8988T (cell line): ENCODE measurements at places on chromosomes 12 and 14.

DNA sequence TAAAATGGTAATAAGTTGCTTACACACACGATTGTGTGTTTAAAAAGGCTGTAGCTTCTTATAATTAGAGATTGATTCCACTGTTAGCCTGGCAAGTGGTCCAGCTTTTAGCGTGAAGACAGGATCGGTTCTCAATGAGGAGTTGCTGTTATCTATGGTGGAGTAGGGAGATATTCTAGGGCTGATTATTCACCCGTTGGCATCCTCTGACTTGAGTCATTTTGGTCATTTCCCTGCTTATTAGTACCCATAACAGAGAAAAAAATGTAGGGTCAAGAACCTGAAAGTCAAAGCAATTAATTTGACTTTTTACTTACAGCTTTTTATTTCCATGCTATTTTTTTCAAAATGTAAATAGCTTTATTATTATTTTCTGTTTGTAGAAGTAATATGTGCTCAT is 76.0 kb downstream of the KCNK13 start:
- DNase-seq: no peak

DNA sequence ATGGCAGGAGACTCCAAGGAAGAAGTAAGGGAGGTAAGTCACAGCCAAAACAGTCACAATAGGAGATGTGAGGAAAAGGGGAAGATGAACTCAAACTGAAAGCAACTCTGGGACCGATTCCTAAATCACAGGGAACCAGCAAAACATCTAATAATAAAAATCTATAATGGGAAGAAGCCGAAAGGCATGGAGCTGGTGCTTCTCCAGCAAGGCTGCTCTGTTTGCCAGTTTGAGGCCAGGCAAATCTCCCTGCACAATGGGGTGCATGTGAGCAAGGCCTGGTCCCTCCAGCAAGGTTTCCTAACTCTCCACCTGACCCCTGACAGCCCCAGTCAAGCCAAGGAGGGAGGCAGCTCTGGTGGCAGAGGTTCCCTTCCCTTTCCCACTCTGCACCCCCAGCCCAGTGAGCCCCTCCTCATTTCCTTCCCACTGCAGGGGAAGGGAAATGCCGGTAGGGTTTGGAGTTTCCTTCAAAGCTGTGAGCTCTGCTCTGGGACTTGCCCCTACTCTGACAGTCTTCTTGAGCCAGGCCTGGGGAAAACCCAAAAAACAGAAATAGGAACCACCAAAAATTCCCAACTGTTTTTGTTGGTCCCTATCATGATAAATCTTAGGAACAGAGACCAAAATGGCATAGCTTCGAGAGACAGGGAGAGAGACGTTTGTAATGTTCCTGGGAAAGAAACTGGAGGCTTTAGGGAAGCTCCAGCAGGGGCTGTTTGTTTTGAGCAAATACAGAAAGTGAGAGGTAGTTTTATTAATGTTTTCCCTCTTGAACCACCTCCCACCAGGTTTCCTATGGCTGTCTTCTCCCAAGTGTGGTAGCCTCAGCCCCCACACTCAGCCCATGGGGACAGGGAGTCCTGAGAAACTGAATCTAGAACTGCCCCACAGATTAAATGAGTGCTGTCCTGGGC is 34.6 kb downstream of the FMNL3 start:
- no peak for DNase-seq

- DNase-seq: no peak
Observed at GRCh38 chr12:117567644-117568216, 206.3 kb upstream of the NOS1 start.

DNA sequence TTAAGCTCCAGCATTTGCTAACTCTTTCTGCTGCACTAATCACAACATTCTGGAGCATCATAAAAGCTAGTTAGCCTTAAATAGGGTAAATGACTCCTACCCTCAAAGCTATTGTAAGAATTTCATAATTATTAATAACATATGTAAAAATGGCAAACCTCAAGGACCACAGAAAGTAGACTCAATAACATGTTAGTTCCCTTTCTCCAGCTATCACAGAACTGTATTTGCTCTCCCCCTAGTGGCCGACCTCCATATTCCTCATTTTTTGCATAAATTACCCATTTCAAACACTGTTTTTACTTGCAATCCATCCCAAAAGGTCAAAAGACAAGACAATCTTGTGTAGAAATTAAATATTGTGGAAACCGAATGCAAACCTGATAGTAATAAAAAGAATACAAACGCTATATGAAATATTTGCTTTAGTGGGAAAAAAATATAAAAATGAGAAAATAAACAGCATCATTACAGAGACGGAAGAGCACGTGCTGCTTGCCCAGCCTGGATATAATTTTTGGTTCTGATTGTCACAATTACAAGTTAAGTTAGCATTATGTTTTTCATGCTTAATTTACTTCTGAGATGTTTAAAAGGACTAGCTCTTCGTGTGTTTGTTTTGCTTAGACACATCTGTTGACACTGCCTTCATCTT is 97.9 kb downstream of the RERGL start:
- DNase-seq: no peak

GRCh38 chr14:103839579-103839978 is 7.8 kb downstream of the PPP1R13B start:
- DNase-seq: no peak

DNA sequence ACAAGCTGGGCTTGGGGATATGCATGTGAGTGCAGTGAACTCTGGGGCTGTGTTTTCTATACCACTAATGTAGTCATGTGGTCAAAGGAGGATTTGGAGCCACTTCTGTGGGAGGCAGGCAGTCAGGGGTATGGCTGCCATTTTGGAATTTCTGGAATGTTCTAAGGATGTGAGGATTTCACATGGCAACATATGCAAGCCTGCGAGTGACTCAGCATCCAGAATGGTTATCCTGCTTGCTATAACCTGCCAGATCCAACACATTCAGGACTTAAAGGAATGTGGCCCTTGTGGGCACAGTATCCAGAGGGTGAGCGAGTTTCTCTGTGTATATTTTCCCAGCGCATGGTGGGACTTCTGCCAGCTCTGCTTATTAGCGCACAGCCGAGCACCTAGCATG is 249.2 kb upstream of the PWP1 start:
- DNase-seq: no peak

DNA sequence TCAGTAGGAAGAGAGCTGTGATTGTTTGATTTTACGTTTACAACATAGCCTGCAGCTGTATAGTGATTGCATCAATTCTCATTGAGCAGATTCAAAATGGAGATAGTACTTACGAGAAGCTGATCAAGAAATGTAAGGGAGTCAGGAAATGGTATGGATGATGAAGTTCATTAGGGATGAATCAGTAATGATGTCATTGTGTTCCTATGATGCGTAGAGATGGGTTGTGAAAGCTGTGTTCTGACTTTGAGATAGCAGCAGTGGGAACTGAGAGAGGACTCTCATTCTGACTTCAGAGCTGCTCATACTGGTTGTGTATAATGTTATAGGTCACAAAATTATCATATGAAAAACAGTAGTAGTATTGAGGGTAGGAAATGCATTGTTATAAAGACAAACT is 44.0 kb downstream of the TTLL5 start:
- no peak for DNase-seq

DNA sequence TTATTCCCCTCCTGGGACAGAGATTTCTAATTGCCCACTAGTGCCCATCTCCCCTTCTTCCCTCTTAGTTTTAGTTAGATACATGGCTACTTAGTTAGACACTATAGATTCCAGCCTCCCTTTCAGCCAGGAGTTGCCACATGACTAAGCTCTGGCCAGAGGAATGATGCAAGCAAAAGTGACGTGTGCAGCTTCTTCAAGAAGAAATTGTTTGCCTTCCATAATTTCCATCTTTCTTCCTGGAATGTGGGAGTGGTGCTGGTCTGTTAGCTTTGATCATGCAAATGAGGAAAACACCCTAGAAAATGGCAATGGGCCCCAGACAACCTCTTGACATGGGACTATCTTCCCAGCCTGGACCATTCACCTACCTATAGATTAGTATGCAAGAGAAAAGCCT is 21.4 kb downstream of the CCDC177 start:
- no peak for DNase-seq

DNA sequence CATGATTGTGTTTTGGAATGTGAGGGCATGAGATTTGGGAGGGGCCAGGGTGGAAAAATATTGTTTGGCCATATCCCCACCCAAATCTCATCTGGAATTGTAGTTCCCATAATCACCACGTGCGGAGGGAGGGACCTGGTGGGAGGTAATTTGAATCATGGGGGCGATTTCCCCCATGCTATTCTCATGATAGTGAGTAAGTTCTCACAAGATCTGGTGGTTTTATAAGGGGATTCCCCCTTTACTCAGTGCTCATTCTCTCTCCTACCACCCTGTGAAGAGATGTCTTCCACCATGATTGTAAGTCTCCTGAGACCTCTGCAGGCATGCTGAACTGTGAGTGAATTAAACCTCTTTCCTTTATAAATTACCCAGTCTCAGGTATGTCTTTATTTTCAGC is 15.7 kb downstream of the OR10P1 start:
- no peak for DNase-seq

- DNase-seq: no peak
Observed at GRCh38 chr12:49693931-49694444, 13.2 kb downstream of the FMNL3 start.
